ENCODE measurements at places on chromosomes 7 and 10. TPM values are rescaled to one million over a fixed set of nuclear protein-coding genes. Genes with fewer than 3 reads are reported as not detected.

Gene ELMO1
- total RNA-seq = 1.2 TPM

Gene CACNA2D1
- total RNA-seq = 6.1 TPM

Gene PDE6C
- total RNA-seq = not detected

Gene SH2D4B
- not detected for total RNA-seq

Gene MEOX2
- total RNA-seq = not detected

Gene GJD4
- not detected for total RNA-seq

Gene C10orf143
- total RNA-seq = 0.22 TPM

Gene KCNH2
- 1.9 TPM for total RNA-seq

Gene LLCFC1
- total RNA-seq = not detected

Gene ABCC2
- total RNA-seq = 0.17 TPM

Gene CLIP2
- total RNA-seq = 34.3 TPM

Gene BTBD16
- 0.51 TPM for total RNA-seq

Gene TAS2R3
- 0.35 TPM for total RNA-seq

Gene TUBB8
- 0.29 TPM for total RNA-seq
